Activated CD4-positive, alpha-beta T cell treated with anti-CD3 and anti-CD28 coated beads for 1 hour (primary cell): ENCODE measurements at places on chromosomes 2 and 18.

DNA sequence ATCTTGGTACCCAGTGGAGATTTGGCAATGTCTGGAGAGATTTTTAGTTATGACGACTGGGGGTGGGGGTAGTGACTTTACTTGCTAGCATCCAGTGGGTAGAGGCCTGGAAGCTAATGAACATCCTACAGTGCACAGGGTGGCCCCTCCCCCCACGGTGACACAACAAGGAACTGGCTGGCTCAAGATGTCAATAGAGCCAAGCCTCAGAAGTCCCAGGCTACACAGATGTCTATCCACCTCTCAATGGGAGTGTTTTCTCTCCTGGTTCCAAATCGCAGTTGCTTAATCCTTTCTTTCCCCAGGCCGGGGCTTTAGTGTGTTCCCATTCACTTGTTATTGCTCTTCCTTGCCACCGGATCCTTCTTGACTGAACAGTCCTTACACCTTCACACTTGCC lies 9.3 kb upstream of the CCBE1 start:
- no peak for DNase-seq

DNA sequence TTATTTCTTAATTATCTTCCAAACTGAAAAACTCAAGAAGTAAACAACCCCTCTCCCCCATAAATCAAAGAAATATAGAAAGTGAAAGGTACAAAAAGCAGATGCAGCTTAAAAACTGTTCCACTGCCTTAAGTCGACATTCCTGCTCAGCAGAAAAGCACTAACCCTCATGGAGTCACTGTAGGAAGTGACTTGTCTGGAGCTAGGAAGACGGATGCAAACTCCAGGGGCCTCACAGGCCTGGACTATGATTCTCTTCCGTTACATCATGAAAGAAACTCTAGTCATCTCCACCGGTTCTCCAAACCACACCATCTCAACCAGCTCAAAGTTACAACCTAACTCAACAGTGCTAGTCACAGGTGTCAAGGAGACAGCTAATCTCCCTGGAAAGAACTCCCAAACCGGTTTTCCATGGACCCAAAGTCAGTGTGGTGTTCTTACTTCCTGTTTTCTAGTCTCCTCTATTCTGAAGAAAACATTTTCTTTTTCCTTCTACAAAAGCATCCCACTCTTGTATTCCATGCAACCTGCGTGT lies 128.4 kb downstream of the PIEZO2 start:
- no peak for DNase-seq

DNA sequence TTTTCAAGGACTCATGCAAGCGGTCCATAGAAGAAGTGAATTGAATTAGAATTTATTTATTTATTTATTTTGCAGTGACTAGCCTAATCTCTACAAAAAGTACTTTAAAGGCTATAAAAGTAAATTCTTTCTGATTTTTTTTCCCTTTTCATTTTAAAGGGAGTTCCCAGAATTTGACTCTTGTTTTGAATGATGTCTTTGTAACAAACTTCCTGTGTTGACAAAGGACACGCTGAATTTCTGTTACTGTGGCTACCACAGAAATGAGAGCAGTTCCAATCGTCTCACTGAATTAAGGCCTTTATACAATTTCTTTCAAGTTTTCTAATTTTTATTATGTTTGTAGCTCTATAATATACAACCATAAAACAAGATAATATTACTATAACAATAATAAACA lies 46.3 kb upstream of the LPIN2 start:
- no peak for DNase-seq

DNA sequence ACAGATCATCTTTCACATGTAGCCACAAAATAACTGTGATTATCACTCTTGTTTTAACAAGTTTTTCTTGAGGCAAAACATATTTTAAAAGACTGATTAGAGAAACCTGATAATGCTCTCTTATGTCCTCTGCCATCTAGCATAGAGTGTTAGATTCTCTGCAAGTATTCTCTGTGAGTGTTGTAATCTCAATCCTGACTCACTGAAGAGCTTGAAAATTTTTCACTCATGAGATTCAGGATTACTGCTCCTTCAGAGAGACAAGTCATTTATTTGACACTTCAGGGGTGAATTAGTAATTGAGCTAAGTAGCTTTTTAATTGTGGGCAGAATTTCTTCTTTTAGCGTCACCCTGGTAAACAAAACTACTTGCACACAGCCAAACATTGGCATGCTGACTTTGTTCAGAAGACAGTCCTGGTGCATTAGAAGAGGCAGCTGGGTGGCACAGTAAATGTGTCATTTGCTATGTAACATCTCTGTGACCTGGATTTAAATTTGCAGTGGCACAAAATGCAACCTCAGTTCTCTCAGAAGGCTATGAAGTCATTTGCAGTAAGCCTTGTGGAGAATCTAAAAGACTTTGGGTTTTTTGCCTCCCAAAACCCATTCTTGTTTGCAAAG lies 172.9 kb downstream of the LRP1B start:
- DNase-seq = no peak

DNA sequence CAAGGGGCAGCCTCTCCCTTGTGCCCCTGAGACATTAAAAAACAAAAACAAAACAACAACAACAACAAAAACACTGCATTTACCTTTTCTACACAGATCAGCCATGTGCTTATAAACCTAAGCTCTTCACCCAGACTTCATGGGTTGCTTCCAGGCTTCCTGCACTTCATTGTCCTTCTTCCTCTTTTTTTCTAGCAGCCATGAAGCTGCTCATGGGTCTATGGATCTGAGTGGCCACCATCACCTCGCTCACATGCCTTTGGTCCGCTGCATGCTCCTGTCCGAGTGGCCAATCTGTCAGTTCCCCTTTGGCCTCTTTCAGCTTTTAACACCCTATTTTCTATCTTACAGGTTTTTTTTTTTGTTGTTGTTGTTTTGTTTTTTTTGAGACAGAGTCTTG lies 9.0 kb upstream of the TET3 start:
- no peak for DNase-seq
